ENCODE measurements at places on chromosomes 7 and 10.

DNA sequence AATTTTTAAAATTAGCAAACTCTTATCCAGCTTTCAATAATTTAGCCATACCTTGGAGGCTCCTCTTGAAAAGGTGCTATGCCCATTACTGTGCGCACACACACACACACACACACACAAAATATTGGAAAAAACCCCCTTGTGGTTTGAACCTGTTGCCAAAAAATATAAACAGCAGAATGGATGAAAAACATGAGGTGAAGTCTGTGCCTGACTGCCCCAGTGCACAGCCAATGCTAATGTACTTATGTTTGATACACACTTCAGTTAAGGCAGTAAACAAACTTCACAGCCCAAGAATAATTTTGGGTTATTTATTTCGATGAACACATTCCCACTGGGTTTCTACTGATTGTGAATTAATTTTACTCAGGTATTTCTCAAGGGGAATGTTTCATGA, 113.2 kb upstream of the SEM1 start:
- no peak for DNase-seq

DNA sequence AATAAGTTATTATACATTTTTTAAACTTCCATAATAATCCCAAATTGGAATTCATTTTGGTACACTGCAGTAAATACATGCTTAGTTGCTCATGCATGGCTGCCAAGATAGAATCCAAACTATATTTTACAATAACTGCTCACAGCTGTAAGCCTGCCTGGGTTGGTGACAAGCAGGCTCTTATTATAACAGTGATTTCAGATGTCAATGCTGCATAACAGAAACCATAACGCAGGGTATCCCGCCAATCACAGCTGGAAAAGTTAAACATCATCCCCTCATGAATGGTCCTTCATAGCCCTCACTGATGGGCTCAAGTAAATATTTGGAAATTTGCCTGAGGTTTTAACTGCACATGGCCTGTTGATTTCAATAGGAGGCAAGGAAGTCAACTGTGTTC, 149.8 kb downstream of the AMPH start:
- DNase-seq = no peak

GRCh38 chr10:13631594-13631993, 44.8 kb downstream of the PRPF18 start:
- DNase-seq = no peak

DNA sequence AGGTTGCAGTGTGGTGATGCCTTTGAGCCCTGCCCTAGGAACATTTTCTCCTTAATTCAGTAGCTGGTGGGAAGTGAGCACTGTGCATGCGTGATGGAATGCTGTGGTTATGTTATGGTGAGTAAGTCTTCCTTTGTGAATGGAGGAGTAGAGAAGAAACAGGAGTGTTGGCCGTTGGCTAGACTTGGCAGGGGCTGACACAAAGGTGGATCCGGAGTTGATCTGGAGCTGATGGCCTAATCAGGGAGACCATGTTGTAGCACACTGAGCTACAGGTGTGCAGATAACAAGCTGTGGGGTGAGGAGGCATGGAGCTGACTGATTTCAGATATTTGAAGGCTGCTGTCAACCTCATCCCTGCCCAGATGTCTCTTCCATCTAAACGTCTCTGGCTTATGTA, 122.3 kb downstream of the CNNM2 start:
- DNase-seq = peak; percentile 27

DNA sequence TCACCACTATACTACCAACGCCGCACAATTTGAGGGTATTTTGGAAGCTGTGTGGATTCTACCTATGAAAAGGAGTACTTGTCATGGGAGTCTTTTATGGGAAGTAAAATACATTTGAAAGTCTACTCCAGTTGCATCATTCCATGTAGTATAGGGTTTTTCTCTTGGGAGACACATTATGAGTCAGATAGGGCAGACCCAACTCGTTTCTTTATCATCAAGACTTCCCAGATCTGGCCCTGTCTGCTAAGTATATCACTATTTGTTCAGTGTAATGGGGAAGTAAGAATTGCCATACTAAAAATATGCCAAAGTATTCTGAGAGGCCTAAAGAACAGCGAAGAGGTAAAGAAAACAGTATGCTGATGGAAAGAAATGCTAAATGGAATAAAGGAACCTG, 144.2 kb downstream of the SPAG6 start:
- DNase-seq = peak; percentile 61
